ENCODE measurements at places on chromosomes 3 and 15. TPM values are rescaled to one million over a fixed set of nuclear protein-coding genes. Genes with fewer than 3 reads are reported as not detected.
A peak's percentile ranks its signal among the peaks of the same experiment; 100 is the strongest.

The ALPK3 gene
- not detected for polyA plus RNA-seq

The ZBTB47 gene
- polyA plus RNA-seq, result not detected

The IL16 gene
- 256 TPM for polyA plus RNA-seq

The FAM3D gene
- polyA plus RNA-seq, result not detected

The PLCH1 gene
- not detected for polyA plus RNA-seq

The GRAMD2A gene
- polyA plus RNA-seq, result not detected

DNA sequence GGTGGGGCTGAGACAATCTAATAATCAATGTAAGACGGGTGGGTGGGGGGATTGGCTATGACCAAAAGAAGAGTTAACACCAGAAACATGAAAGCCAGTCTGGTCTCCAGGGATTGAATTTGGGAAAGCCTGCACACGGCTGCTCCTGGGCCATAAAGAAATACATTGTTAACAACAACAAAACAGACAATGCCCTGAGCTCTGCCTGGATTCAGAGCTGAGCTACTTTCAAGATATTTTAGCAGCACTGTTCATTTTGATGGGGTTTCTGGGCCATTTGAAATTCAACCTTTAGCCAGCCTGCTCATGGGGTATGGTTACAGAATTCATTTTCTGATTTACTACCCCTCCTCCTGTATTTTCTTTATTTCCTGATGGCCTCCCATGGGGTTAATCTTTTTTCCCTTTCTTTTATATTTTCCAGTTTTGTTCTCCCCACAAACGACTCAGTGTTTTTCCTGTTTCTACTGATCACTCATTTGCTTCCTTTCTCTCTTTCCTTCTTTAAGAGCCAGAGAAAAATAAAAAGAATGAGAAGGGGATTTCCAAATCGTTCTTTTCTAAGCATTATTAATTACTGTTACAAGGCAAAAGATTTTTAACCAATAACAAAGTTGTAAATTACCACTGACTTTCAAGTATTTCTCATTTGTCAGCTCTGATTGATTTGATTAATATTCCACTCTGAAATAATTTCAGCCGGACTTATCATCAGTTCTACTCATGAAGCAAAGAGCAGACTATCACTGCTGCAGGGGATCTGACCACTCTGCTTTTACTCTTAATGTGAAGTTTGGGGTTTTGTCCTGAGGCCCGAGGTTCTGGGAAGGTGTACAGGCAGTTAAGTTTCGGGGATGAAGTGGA, 19.6 kb downstream of the NR2F2 start:
- DNase-seq, result no peak

- no peak for DNase-seq
These were observed 5.6 kb upstream of the TP63 start for GRCh38 chr3:189625572-189625971.

DNA sequence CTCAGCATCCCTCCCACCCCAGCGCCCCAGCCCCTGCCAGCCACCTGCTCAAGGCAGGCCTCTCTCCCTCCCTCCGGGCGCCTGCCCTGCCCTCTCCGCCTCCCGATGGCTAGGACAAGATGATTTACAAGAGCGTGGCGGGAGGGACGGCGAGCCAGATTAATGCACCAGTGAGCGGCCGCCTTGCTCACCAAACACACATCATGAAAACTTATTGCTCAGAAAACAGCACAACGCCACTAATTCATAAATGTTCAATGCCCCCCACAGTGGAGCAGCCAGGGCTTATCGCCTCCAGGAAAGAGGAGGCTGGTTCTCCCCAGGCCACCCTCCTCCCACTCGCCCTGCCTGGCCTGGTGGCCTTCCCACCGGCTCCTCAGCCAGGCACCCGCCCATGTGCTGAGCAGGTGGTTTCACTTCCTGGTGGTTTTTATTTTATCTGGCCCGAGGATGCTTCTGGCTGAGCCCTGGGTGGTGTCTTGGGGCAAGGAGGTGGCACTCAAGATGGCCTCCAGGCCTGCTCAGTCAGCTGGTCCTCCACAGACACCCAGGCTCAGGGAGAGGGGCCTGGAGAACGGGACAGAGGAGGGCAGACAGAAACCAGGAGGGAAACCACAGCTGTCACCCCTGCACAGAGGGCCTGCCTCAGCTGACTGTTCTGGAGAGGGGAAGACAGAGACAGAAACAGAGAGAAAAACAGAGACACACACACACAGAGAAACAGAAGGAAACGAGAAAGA, 284.9 kb downstream of the UACA start:
- DNase-seq, result no peak

GRCh38 chr3:22159004-22159695, 408.1 kb upstream of the ZNF385D start:
- DNase-seq, result no peak

- no peak for DNase-seq
These were observed 108.4 kb downstream of the PTPRG start for GRCh38 chr3:61669668-61670299.

DNA sequence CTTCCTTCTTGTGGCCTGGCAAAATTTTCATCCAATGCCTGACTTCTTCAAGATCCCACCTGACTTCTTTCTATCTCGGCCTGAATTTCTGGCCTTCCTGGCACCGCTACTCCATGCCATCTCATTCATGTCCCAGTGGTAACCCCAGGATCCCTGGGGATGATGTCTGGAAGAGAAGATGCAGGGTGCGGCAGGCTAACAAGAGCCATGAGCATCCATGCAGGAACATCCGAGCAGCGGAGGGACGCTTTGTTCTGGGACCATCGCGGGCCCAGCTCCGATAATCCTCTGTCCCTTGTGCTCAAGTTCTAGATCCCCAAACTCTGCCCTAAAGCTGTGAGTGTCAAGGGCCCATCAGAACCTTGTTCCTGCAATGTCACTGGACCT, 10.9 kb downstream of the MYL3 start:
- DNase-seq, result no peak

- DNase-seq, result no peak
These were observed 557.2 kb downstream of the NR2F2 start for GRCh38 chr15:96887730-96888129.

GRCh38 chr15:37550360-37551024, 383.9 kb upstream of the TMCO5A start:
- no peak for DNase-seq

DNA sequence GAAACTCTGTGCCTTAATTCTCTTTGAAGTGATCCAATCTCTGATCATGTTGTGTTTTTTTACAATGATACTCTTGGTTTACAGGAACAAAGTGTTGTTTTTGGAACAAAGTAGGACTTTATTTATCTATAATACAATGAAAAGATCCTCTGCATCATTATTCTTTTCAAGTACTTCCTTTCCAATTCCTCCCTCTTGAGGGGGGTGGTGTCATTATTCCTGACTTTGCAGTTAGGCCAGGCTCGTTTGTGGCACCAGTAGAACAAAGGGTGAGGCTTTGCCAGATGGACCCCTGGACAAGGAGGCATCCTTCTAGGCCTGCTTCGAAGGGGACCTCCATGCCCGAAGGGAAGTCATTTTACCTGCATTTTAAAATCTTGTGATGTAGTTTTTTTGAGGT, 41.7 kb upstream of the ZBTB38 start:
- DNase-seq, result no peak

DNA sequence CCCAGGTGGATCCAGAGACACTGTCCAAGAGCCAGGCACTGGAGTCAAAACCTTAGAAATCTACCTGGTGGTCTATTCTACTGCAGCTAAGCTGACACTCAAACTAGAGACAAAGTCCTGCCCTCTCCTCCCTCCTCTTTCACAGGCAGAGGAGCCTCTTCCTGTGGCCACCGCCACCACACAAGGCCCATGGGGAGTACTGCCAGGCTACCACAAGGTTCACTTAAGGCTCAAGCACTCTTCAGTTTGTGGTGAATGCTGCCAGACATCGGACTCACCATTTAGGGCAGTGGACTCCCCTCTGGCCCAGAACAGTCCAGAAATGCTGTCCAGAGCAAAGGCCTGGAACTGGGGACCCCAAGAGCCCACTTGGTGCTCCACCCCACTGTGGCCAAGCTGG, 160.9 kb downstream of the ADAMTS17 start:
- DNase-seq, result no peak

- peak; percentile 52 for DNase-seq
These were observed 58.0 kb downstream of the CHD2 start for GRCh38 chr15:92958105-92958504.

DNA sequence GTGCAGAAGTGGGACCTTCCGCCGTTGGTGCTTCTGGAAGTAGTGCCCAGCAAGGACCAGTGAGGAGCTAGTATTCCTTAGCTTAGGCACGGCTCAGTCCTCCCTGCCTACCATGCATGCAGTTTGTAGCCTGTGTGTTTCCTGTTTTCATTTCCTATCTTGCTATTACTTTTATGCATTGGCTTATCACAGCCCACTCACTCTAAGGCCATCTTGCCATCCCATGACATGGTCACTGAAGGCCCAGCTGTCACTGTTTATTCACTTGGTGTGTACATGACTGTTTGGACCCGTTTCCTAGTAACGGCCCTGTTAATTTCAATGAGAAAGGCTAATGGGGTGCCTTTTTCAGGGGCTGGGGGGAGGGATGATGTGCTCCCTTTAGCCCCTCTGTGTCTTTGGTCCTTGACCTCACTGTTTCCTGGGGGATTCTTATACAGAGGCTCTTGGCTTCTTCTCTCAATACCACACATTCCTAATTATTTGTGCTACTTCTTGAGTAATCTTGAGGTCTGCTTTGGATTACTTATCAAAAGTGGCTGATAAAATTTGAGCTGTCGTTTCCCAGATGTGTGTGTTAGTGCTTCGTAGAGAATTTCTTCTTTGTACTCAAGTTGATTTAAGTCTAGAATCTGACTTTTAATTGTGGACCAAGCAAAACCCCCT, 24.5 kb upstream of the TRAK1 start:
- DNase-seq, result no peak

All from CD4-positive, CD25-positive, alpha-beta regulatory T cell (primary cell).